Caco-2 (cell line): ENCODE measurements at places on chromosomes 11 and 22.

DNA sequence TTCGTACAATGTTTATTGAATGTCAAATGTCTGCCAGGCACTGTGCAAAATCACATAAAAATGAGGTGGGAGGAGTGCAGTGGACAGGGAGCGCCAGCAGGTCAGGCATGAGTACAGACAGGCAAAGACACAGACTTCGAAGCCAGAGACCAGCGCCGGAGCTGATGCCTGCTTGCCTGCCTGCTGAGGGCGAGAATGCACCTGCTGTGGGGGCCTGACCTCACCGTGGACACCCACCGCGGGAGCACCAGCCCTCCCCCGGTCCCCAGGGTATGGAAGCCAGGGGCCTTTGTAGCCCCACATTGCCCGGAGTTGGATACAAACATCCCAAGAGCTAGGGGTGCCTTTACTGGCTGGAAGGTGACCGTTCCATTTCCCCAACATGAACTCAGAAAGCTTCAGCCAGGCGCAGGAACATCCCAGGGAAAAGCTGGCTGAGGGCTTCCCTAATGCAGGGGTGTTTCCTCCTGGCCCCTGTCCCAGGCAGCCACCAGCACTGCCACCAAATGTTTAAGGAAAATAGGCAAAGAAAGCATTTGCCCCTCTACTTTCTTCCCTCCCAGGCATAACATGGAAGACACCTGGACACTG lies 17.9 kb downstream of the IFITM10 start:
- peak; percentile 31 for DNase-seq

GRCh38 chr11:19953336-19953735 lies 206.9 kb downstream of the DBX1 start:
- DNase-seq, result no peak

DNA sequence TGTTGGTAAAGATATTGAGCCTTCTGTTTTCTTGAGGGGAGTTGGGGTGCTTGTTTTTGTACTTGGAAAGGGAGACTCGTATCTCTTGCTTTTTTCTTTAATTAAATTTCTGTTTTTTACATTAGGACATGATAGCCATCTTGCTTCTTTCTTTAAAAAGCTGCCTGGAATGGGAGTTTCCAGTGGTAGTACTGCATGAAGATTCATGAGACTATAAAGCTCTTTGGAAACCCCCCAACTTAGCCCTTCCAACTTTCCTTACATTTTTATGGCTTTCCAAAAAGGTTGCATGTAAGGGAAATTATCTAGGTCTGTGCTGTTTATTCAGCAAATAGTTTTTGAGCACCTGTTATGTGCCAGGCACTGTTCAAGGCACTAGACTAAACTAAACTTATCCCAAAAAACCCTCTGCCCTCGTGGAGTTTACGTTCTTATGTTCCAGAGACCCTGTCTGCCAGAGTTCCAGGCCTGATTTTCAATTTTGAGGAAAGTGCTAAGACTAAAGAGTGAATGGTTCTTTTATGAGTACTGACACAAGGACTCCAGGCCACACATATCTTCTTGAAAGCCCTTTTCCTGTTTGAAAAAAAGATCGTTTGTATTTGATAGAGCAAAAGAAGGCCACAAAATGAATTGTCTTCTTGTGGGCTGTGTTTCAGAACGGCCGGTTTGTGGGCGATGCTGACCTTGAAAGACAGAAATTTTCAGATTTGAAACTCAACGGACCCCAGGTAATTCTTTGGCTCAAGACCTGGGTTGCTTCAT lies 31.9 kb downstream of the CTNND1 start:
- DNase-seq, result no peak

DNA sequence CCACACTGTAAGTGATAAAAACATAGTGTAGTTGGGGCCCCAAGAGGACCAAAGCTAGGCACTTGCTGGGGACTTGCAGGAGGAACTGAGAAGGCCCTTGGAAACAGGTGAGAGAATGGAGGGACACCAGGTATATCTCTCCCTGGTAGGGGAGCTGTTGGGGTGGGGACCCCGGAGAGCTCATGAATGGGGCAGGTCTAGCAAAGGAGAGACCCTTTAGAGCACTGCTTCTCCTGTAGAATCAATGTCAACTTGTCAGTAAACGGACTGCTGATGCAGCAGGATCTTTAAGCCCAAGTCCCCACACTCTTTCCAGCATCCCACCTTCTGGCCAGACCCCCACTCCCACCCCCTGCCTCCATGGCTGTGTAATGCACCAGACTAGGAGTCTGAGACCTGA lies 109.6 kb upstream of the THY1 start:
- DNase-seq, result no peak

GRCh38 chr11:82978422-82979099 lies 77.0 kb downstream of the DDIAS start:
- DNase-seq, result no peak

- DNase-seq, result no peak
These were observed 733.5 kb upstream of the CCDC90B start for GRCh38 chr11:84019571-84020194.

DNA sequence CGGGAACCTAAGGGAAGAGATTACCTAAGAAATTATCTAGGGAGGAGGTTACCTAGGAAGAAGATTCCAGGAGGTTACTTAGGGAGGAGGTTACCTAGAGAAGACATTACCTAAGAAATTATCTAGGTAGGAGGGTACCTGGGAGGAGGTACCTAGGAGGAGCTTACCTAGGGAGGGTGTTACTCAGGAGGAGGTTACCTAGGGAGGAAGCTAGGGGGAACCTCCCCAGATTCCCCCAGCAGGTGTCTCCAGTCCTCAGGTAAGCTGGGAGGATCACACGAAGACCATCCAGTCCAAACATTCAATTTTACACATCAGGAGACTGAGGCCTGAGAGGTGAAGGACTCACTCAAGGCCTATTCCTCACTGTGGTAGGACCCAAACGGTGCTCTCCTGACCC lies 482.8 kb downstream of the TBC1D22A start:
- peak; percentile 5 for DNase-seq

- DNase-seq, result no peak
These were observed 31.0 kb downstream of the SYT7 start for GRCh38 chr11:61549662-61550568.

GRCh38 chr11:9003573-9004182 lies at the start of gene NRIP3:
TSS of gene NRIP3 (minus strand) at chr11:9004001. CDS start at chr11:9003935, 66 bp downstream.
- DNase-seq, result peak; percentile 89

GRCh38 chr11:11860103-11860979 lies 18.6 kb downstream of the USP47 start:
- DNase-seq, result no peak

- no peak for DNase-seq
These were observed 107.4 kb downstream of the SERGEF start for GRCh38 chr11:17905477-17905876.

DNA sequence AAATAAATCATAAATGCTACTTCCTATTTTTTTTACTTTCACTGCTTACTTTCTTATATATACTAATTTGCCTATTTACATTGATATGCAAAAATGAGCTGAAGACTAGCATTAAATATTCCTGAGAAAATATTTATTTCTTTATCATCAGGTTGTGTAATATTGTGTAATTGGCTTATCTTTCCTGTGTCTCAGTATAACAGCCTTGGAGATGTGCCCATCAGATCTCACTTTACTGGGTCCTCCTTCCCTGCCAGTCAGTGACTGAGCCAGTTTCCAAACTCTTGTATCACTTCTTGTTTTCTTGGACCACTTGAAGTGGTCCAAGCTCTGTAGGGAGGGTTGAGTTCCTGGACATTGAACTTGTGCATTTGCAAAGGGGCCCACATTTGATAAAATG lies 900.0 kb downstream of the LUZP2 start:
- DNase-seq, result no peak

GRCh38 chr11:133521502-133521901 lies 10.8 kb downstream of the OPCML start:
- DNase-seq, result no peak

GRCh38 chr11:72423840-72424239 lies 10.5 kb downstream of the CLPB start:
- no peak for DNase-seq

DNA sequence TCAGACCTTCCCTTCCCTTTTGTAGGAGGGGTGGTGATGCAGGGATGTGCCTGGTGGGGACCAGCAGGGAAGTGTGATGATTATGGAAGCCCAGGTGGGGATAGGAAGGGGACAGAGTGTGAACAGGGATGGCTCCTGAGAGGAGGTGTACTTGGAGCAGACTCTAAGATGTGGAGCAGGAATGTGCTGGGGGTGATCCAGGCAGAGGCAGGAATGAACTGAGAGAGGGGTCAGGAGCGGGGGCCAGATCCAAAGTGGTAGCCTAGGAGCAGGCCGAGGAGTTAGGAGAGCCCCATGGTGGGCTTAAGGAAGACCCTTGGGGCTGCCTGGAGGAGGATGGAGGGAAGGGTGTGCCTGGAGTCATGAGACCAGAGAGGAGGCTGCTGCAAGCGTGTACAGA lies 3.7 kb downstream of the NPTXR start:
- no peak for DNase-seq

- no peak for DNase-seq
These were observed 76.6 kb upstream of the SLC25A18 start for GRCh38 chr22:17486719-17487118.

DNA sequence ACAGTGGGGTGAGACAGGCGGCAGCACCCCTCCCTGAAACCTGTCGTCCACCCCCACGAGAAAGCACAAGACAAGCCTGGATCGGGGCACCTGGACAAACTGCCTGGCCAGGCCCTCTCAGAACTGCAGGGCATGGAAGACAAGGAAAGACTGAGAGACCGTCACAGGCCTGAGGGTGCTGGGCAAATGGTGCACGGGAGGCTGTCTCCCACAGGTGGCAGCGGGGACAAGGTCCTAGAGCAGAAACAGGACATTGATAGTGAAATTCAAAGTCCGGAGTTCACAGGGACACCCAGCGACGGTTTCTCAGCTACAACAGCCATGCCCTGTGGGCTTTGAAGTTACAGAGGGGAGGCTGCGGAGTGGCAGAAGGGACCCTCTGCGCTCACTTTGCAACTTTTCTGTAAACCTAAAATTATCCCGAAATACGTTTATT lies 20.6 kb downstream of the DRD4 start:
- DNase-seq, result no peak

GRCh38 chr22:22867996-22868715 lies 19.5 kb upstream of the IGLL5 start:
- no peak for DNase-seq
